ENCODE measurements at places on chromosomes 13 and 19.

GRCh38 chr19:6041071-6041470 lies 63.1 kb upstream of the RANBP3 start:
- peak; percentile 19 for DNase-seq

- DNase-seq = peak; percentile 92
Observed at GRCh38 chr13:26022538-26023292, 29.1 kb downstream of the SHISA2 start.

DNA sequence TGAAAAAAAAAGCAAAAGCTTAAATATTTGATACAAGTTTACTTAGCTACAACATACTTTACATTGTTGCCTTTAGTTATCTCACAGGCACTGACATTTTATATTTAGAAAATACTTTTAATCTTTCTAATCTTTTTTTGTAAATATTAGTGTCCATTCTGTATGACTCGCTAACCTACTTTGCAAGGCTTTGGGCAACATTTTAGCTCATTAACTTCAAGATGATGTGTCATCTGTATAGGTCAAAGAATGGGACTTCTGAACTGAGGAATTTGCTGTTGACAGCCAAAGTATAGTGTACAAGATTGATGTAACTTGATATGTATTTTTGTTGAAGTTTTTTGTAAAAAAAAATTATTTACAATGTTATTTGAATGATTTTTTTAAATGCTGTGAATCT lies 2.7 kb upstream of the C1QTNF9 start:
- no peak for DNase-seq

GRCh38 chr19:54207983-54208783 lies 7.5 kb downstream of the RPS9 start:
- DNase-seq = peak; percentile 89

DNA sequence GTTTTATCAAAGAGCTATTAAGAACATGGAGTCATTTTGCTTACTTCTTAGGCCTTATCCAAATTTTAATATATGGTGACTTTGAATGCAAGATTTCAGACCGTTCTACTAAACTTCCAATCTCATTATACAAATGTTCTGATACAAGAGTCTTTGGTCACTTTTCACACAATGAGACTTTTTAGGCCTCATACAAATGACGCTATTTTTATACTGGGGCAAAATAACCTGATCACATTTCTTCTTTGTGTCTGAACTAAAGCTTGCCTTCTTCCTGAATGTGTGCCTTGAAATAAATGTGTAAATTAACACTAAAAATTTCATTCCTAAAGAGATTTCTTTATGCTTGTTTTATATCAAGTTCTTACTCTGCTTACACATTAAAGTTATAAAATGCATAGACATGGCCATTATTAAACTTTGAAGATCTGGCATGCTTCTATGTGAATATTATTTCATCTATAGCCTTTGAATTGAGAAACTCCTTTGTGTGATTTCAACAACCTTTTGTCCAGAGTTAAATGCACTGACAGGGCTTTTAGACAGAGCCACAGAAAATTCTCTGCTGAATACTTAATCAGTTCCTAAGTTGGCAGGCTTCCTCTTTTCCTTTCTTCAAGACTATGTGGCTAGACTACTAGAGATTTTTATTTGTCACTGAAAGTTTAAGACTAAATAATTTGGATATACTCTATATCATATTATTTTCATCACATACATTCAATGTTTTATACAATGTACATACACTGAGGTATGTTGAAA lies 86.1 kb downstream of the EDNRB start:
- DNase-seq = no peak

DNA sequence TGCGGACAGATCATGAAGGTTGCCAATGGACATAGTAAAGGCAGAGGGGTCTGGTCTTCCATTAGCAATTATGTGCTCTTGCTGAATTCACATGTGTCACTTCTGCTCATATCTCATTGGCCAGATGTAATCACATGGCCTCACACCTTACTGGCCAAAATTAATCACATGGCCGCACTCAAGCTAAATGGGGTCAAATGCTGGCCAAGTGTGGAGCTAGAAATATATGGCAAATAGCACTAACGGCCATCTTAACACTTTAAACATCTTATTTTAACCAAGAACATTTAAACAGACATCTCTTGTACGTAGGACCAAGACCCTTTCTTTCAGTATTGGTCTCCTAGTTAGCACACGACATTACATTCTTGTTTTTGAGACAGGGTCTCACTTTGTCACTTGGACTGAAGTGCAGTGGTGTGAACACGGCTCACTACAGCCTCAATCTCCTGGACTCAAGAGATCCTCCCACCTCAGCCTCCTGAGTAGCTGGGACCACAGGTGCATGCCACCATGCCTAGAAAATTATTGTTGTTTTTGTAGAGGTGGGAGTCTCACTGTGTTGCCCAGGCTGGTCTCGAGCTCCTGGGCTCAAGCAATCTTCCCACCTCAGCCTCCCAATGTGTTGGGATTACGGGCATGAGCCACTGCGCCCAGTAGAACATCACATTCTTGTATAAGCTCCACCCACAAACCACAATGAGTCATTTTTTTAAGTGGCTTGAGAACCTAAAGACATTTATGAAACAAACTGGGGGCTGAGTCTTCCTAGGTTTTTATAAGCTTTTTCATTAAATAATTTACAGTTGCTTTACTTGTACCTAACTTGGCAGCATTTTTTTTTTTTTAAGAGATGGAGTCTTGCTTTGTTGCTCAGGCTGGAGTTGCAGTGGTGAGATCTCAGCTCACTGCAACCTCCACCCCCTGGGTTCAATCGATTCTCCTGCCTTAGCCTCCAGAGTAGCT lies 2.9 kb upstream of the PTOV1 start:
- no peak for DNase-seq

- no peak for DNase-seq
Observed at GRCh38 chr13:74920920-74921319, 561.0 kb downstream of the TBC1D4 start.

DNA sequence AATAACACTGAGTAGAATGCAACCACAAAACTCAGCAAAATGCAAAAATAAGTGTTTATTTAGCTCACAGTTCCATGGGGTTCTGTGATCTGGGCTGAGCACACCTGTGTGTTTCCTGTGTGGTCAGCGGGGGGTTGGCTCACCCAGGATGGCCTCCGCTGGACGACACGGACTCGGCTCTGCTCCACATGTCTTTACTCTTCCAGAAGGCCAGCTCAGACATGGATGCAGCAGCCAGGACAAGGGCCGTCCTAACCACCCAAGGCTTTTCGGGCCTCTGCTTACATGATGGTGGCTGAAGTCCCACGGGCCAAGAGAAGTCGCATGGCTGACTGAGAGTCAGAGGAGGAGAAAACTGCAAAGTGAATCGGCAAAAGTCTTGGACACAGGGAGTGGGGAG lies 153.5 kb upstream of the IRS2 start:
- DNase-seq = no peak

GRCh38 chr13:110162866-110163658 lies 143.9 kb downstream of the COL4A1 start:
- no peak for DNase-seq

DNA sequence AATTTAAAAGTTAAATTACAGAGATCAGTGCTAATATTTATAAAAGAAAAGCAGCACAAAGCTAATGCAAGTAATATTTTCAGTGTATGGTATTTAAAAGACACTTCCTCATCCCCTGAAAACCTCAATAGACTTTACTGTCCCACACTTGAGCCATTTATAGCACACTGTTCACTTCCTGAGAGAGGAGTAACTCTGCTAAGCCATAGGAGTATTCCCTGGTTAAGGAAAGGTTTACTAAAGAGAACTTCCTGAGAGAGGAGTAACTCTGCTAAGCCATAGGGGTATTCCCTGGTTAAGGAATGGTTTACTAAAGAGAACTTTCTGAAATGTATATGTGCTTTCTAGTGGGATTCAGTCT lies 159.4 kb downstream of the NHLRC3 start:
- no peak for DNase-seq

DNA sequence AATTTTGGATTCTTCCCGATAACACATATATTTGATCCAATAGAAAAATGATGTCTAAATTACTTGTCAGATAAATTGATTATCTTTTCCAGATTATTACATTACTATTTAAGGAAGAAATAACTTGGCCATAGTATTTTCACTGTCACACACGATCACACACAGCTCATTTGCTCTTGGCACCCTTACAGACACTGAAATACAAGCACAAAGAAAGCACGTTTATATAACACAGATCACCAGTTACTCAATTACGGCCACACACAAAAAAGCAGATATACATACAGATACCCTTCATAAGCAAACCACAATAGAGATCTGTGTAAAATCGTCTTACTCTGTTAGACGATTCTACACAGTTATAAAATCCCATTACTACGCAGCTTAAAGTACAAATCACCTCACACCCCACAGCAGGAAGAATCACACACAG lies 716 bp upstream of the ZNF420 start:
- DNase-seq = no peak

DNA sequence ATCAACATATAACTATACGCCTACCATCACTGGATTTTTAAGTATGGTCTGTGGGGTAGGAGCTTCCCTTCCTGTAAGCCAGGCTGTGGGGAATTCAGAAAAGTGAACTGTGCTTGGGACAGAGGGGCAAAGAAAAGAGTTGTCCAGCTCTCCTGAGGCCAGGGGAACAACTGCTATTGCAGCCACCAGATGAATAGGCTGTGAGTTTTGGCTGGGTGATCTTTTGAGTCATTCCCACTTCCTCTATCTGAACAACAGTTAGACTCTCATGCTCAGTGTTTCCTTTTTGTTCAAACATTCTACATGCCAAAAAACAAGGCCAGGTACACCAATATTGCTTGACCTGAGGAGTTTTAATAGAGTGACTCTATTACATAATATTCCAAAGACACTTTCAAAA lies 426.2 kb upstream of the DACH1 start:
- DNase-seq = no peak
